Activated naive CD4-positive, alpha-beta T cell treated with anti-CD3 and anti-CD28 coated beads, Interleukin-2, amount 50 U/mL, for 72 hours (primary cell): ENCODE measurements at places on chromosomes 4 and X. TPM values are rescaled to one million over a fixed set of nuclear protein-coding genes. Genes with fewer than 3 reads are reported as not detected.

Gene MSX1
- not detected for total RNA-seq

Gene ZNF185
- total RNA-seq: 2.0 TPM

Gene SNCA
- total RNA-seq: not detected

Gene BTK
- total RNA-seq: 0.19 TPM

Gene ACSL4
- total RNA-seq: 64.1 TPM

Gene P2RY10
- total RNA-seq: 47.2 TPM

- no peak for DNase-seq
These were observed 58.5 kb downstream of the TENM3 start for GRCh38 chr4:182301736-182302135.

DNA sequence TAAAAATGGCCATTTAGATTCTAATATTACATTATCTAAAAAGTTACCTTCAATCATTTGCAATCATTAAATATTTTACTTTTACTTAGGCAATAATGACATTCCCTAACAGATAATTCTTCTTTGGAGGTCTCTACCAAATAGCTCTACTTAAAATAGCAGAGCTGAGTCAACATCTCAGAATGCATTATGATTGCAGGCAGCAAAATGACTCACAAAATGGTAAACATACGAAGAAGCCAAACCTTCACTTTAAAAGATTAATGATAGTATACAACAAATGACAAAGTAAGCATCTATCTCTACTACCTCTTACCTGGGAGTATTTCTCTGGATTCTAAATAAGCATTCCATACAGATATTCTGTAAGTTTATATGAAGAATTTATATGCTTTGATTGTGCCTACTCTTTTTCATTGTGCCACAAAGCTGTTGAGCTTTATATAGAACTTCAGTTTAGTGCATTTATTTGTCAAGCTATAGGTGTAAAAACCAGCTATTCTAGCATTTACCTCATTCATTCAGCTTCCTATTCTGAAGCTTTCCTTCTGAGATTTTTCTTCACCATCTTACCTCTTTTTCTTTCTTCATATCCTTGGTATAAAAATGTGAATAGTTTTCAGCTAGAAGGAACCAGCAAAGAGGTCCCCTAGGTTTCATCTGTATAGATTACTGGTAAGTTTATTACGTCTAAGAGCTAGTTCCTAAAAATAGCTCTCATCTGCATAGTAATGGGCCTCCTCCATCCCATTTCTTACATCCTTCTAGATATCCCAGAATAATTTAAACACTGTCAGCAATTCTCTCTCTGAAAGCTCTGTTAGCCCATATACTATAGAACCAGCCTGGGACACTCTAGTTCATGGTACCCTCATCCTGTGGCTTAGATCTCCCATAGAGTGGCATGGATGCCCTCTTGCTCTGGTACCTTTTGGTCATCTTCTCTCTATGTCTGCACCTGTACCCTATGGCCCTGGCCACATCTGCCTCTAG, 17.2 kb upstream of the SPCS3 start:
- no peak for DNase-seq

DNA sequence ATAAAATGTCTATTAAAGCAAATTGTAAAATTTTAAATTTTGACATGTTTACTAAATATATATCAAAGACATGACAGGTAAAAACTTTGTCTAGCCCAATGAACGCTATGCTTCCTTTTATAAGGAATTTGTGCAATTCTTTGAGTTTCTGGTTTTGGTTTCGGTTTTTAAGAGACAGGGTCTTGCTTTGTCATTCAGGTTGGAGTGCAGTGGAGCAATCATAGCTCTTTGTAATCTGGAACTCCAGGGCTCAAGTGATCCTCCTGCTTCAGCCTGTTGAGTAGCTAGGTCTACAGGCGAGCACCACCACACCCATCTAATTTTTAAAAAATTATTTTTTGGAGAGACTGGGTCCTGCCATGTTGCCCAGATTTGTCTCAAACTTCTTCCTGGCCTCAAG, 60.7 kb downstream of the BLTP1 start:
- DNase-seq: no peak

GRCh38 chrX:24117258-24117657, 32.3 kb upstream of the ZFX start:
- DNase-seq: no peak

- DNase-seq: no peak
These were observed 171.1 kb downstream of the LARP7 start for GRCh38 chr4:112808001-112808400.

GRCh38 chr4:41303372-41304118, 46.8 kb downstream of the UCHL1 start:
- no peak for DNase-seq

GRCh38 chr4:72215198-72215597, 183.4 kb downstream of the NPFFR2 start:
- no peak for DNase-seq

DNA sequence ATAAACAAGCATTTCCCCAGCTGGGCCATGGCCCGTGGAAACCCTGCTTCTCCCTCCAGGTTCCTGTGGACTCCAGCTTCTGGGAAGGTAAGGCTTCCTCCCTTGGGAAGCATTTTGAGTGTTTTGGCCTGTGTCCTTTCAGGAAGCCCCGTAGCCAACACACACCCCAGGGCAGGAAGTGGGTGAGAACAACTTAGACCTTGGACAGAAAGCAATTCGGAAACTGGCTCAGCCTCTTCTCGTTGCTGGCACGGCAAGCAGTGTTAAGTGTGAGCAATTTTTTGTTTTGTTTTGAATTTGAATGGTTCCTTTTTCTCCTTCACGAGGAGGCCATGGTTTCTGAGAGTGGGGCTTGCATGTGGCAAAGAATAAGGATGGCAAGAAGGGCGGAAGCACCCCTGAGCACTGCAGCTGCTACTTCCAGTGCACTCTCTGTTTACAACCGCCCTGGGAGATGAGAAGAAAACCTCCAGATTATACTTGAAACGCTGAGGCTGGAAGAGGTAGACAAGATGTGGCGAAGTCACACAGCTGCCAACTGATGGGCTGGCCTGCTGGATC, 14.1 kb upstream of the CYTL1 start:
- no peak for DNase-seq

GRCh38 chrX:118231464-118231863, 114.4 kb upstream of the WDR44 start:
- DNase-seq: no peak

DNA sequence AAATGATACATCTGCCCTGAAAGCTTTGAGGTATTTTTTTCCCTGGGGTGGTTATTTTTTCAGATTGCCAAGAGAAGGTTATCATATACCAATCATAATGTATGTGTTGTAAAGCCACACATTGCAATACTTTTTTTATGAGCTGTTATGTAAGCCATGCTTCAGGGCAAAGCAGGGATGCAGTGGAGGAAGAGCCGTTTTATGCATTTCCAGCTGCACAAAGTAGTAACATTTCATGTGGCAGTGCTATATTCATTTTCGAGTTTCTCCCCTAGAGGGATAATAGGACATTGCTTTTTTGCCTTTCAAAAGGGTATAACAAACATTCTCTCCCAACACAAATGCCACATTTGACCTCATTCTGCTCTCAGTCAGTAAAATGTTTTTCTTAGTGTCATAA, 68.5 kb downstream of the GALNT7 start:
- DNase-seq: no peak

GRCh38 chr4:142719854-142720541, 126.1 kb downstream of the INPP4B start:
- DNase-seq: no peak

GRCh38 chrX:1661922-1662221, 47.0 kb downstream of the ASMT start:
- no peak for DNase-seq

DNA sequence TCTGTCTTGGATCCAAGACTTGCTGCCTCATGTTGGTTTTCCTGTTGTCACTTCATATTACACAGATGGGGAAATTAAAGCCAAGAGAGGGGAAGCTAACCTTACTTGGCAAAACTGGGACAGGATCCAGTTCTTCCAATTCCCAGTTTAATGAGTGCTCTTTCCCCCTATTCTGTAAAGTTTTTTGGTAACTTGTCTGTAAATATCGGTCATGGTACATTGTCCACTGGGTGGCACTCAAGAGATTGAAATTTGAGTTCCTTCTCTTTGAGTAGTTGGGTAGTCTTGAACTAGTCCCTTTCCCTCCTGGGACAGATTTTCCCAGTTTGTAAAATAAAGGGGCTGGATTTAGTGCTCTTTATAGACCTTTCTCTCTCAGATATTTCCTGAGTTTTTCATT, 12.4 kb upstream of the EOLA2 start:
- DNase-seq: no peak

DNA sequence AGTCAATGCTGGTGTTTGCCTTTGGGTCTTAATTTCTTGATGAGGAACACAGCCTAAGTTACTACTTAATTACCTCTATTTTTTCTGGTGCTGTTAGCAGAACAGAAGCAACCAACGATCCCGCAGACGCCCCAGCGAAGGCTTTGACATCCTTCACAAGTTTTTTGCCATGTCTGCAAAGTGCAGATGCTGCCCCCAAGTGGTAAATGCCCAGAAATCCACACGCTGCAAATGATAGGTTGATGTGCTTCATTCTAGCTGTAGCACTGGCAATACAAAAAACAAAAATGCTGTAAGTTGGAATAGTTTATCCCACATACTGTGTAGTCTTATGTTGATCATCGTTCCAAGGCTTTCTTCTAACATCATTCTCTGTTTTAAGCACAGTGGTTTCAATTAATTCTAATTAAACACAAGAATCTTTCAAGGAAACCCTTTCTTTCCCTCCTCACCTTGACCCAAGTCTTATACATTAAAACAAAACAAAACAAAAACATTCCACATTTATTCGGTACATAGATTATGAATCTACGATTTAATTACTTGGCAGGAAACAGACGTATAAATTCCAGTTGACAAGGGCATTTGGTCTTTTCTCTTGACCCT, 1.2 kb downstream of the PNPLA4 start:
- DNase-seq: peak; percentile 52

DNA sequence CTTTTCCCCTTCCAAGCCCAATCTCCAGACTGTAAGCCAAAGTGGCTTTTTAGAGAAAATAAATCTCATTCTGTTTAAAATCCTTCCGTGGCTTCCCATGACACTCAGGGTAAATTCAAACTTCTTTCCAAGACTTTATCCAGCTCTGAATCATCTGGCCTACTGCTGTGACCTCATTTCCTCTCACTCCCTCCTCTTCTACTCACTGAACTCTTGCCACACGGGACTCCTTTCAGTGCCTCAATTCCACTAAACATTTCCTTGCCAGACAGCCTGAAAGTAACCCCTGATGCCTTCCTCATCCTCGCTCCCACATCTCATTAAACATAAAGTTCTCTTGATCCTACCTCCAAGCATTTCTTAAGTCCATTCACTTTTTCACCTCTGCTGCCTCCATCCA, 27.8 kb upstream of the RNF128 start:
- no peak for DNase-seq

- DNase-seq: no peak
These were observed 82.6 kb upstream of the SLITRK2 start for GRCh38 chrX:145735036-145735435.

GRCh38 chrX:116607776-116608175, 145.0 kb upstream of the CT83 start:
- no peak for DNase-seq

DNA sequence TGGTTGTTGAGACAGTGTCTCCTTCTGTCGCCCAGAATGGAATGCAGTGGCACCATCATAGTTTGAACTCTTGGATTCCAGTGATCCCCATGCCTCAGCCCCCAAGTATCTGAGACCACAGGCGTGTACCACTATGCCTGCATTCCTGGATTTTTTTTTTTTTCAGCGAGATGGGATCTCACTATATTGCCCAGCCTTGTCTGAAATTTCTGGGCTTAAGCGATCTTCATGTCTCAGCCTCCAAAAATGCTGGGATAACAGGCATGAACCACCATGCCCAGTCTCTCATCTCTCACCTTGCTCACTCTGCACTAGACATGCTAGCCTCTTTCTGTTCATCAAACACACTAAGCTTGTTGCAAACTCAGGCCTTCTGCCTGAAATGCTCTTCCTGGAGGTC, 104.1 kb downstream of the UBE2K start:
- DNase-seq: no peak

DNA sequence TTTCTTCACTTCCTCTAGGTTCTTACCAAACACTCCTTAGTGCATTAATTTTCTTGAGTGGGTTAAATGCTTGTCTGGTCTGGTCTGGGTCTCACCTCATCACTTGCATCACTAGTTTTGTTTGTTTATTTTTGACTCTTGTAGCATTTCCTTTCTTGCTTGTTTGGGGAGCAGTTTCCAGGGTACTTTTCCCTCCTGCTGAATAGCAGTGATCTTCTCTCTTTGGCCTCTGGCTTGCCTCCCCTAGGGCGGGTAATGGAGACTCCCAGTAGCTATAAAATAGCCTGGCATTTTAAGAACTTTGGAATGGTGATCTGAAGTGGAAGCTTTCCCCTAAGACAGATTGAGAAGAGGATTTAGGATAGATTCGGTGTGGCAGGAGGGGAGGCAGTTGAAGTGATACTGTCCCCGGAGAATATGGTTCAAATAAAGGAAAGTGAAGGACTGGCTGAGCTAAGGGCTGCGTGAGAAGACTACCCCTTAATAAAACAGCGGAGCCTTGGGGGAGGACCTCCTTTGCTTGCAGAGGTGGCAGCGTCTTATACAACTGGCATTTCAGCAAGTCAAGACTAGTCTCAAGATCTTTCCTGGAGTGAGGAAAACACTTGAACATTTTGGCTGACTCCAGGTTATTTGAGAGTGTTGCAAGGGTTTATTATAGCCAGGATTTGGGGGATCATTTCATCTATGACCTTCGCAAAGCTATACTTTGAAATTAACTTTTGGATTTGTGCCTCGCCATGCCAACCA, 190.6 kb downstream of the FRAS1 start:
- DNase-seq: no peak

DNA sequence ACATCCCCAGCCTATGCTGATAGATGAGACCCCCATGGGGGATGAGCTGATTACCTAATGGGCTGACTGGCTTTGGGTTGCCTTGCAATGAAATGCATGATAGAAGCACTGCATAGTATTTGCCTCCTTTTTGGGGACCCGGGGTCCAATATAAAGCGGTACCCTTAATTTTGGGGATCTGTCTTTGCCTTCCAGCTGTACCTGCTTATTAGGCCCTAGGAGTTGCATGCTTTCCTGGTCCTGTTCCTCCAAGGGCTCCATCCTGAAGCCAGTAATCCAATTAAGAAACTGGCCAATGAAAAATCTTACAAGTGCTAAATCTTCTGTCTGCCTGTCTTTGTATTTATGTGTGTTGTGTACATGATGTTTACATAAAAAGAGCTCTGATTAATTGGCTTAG, 791.6 kb downstream of the TRIML1 start:
- no peak for DNase-seq
